ENCODE measurements at places on chromosomes 5 and 9.
A peak's percentile ranks its signal among the peaks of the same experiment; 100 is the strongest.

GRCh38 chr9:35832814-35833213 lies 3.8 kb downstream of the TMEM8B start:
- DNase-seq: no peak

DNA sequence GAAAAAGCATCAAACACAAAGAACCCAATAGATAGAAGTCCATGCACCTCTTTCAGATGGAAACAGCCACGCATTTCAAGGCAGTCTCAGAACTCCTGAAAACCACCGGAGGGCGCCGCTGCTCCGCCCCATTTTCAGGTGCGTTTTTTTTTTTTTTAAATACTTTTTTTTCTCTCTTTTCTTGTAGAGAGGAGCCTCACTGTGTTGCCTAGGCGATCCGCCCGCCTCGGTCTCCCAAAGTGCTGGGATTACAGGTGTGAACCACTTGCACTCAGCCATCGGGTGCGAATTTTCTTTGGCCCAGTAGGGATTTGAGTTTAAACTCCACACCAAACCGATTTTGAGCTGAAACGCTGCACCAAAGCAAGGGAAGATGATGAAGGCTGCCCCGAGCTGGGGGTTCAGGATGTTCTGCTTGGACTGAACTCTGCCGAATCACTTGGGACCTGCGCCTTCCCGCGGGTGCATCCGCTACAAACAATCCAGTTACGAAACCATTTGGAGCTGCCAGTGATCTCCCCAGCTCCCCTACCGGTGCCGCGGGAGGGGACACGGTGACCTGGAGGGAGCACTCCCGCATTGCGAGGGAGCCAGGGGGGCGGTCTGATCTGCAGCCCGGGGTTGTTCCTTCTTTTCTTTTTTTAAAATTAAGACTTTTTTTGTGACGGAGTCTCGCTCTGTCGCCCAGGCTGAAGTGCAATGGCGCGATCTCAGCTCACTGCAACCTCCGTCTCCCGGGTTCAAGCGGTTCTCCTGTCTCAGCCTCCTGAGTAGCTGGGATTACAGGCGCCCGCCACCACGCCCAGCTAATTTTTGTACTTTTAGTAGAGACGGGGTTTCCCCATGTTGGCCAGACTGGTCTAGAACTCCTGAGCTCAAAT lies 1.4 kb downstream of the PTGR1 start:
- no peak for DNase-seq

DNA sequence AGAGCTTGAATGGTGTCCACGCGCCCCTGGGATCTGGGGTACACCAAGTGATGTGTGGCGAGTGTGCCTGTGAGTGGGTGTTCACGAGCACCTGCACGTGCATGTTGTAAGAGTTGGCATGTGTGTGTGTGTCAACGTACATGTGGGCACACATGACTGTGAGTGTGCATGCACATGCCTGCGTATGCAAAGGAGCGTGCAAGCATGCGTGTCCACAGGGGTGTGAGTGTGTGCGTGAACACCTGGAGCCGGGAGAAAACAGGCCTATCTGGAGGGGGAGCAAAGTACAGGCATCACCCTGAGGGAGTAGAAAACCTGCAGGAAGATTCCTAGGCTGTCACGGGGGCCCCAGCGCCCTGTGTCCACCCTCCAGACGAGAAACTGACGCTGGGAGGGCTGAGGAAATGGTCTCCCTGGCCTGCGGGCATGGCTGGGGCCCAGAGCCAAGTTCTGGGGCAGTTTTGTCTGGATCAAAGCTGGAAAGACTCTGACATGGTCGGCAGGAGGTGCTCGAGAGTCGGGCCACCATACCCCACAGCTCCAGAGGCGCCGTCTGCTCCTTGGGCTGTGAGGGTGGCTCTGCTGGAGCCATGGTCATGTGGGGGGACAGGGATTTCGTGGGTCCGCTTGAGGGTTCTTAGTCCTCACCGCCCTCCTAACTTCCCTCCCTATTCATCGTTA lies 31.8 kb downstream of the PTGES start:
- no peak for DNase-seq

GRCh38 chr9:130426883-130427282 lies 17.9 kb upstream of the ASS1 start:
- no peak for DNase-seq

DNA sequence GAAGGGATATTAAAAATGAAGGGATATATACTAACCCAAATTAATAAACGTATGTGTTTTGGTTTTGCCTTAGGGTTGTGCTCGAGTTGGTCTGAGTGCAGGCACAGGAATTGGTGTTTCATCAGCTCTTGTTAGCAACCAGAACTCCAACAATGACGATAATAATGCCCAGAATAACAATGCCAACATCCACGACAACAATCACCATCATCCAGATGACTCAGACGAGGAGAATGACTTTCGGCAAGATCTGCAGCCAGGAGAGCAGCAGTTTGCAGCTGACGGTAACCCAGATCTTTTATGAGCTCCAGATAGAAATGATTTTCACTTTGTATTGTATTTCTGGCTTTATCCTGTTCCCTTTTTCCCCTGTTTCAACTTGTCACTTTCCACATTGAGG lies 33.2 kb downstream of the FBXO38 start:
- no peak for DNase-seq

- peak; percentile 88 for DNase-seq
Measured at GRCh38 chr5:72141440-72142355, 34.4 kb downstream of the MAP1B start.

GRCh38 chr5:149839761-149840160 lies 104.8 kb downstream of the PDE6A start:
- no peak for DNase-seq

DNA sequence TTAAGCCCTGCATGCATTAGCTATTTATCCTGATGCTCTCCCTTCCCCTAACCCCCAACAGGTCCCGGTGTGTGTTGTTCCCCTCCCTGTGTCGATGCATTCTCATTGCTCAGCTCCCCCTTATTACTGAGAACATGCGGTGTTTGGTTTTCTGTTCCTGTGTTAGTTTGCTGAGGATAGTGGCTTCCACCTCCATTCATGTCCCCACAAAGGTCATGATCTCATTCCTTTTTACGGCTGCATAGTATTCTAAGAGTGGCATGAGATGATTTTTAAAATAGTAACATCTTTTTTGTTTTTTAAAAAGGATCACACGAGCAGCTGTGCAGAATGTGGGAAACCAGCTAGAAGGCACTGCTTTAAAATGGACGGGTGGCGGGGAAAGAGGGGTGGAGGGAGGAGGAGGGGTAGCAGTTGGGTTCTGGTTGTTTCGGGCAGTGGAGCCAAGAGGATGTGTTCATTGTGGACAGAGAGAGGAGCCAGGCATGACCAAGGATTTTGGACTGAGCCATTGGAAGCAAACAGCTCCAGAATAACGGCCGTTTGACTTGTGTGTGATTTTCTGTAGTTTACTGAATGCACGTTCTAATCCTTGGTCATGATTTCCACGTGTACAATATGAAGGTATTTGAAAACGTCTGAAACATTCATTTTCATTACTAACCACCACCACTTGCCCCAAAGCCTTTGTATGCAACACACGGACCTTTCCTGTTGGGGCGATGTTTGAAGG lies 1.7 kb upstream of the TENT4A start:
- DNase-seq: no peak

- no peak for DNase-seq
Measured at GRCh38 chr9:33265211-33265865, 489 bp downstream of the CHMP5 start.

DNA sequence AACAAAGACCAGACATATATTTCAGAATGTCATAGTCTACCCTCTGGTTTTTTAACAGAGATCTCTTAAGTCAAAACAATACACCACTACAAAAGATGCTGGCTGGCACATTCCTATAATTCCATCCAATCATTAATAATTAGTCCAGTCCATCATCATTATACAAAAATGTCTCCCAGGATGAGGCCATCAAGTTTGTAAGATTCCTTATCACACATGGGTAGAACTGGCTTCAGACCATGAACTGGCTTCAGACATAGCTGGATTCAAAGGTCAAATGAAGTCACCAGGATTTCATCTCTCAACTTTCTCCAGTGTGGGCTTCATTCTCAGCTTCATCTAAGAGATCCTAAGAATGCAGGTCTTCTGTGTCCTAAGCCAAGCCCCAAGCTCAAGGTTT lies 147.1 kb downstream of the ENC1 start:
- peak; percentile 12 for DNase-seq

DNA sequence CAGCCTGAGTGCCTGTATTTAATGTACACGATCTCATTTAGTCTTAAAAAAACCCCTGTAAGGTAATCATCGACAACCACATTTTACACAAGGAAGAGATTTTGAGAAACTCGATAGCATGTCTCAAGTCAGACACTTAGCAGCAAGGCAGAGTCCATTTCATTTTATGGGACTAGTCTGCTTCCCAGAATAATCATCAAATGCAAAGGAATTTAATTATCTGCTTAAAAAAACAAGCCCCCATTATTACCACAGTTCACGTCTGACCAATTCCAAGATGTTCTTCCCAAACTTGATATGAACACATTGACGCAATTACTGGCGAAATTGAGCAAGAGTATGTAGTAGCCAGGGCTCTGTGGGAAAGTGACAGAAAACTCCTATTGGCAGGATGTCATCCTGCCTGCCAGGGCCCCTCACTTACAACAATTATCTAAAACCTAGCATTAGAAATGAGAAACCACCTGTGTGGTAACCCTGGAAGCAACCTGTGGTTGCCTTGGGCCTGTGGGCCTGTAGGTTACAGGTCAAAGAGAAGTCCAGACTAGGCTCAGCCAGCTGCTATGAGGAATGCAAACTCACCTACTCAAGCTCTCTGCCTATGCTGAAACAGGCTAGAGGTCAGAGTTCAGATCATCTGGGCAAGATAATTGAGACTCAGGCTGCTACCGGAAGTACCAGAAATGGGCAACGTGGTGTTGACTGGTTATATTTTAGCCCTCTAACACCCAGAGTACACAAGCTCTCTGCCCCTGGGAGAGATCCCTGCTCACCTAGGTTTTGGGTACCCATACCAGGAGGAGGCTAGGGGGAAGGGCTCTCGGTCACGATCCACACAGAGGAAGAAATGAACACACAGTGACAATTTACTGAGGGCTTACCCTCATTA lies 1.6 kb downstream of the B4GALT1 start:
- DNase-seq: no peak

DNA sequence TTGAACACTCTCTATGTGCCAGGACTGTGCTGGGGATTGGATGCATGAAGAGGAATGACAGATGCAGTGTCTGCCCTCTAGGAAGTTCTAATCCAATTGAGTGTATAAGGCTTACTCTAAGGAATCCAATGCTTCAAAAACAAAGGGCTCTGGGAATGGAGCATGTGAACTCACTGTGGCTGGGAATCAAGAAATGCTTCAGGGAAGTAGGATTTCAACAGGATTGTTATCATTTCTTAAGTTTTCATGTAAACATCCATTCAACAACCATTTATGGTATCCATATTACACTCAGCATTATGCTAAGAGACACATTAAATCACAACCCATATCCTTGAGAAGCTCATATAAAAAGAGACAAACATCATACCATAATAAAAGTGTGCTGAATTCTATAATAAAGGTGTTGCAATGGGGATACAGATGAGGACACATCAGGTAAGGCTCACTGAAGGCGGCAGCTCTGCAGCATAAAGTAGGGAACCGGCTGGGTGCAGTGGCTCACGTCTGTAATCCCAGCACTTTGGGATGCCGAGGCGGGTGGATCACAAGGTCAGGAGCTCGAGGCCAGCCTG lies 11.3 kb downstream of the SIL1 start:
- no peak for DNase-seq

GRCh38 chr5:90231688-90232087 lies 177.9 kb downstream of the CETN3 start:
- no peak for DNase-seq

- DNase-seq: no peak
Measured at GRCh38 chr9:1446671-1447070, 396.5 kb downstream of the DMRT2 start.

DNA sequence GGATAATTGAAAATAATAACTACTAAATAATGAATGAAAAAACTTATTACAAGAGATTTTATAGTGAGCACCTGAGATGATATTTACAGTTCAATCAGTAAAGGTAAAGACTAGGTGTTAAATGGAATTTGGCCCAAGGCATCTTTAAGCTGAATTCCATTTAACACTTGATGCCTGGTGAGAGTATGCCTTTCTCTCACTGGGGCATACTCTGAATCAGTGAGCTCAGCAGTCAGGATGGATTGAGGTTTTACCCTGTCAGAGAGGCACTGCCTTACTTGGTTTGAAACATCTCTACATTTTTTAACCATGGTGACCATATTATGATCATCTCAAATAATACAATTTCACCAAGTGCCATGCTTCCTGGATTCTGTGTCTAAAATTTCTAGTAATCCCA lies 1416.3 kb downstream of the MAT2B start:
- no peak for DNase-seq

GRCh38 chr9:133994353-133995011 lies 2.4 kb upstream of the VAV2 start:
- DNase-seq: no peak

DNA sequence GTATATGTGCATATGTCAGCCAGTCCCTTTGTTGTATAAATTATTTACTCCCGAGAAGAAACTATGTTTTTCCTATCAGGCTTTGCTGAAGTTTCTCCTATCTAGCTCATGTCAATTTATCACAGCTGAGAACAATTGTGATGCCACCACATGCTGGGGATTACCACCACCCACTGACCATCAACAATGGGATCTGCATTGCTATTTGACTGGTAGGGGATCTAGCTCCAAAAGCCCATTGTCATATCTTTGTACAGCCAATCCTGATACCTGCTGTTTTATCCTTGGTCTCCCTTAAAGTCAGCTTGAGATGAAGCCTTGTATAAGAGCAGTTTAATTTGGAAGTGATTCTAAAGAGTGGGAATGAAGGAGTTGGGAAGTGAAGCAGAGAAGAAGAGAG lies 53.9 kb upstream of the KCNN2 start:
- no peak for DNase-seq

DNA sequence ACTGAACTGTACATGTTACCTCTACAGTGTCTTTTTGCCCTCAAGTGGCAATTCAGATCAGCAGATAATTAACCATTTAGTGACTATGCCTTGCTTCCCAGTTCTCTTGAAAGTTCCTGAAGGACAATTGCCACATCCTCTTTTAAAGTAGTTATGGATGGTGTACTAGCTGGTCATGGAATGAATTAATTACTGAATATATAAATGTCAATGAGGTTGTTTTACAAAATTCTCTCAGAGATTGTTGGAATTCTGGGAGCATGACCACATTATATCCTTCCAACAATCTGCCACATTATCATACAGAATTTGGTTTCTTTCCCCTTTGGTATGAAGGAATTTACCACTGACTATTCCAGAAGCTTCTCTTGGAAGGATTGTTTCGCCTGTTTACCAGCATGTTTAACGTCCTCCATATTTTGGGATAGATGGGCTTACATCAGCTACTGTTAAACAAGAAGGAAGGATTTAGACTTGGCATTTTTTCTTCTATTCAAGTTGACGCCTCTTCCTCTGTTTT lies 176.4 kb downstream of the CD180 start:
- DNase-seq: no peak

DNA sequence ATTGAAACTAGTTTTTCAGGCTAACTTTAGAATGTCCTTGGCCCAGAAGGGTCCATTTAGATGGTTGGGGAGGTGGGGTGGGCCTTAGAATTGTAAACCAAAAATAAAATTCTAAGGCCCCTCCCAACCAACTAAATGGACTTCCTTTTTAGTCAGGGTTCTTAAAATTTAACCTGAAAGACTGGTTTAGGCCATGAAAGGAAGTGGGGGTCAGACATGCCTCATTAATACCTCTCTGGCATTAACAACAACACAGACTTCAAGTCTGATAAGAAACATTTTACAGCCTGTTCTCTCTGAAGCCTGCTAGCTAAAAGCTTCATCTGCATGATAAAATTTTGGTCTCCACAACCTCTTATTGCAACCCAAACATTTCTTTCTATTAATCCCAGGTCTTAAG lies 65.5 kb upstream of the TNC start:
- DNase-seq: no peak

GRCh38 chr5:82164977-82165713 lies 113.0 kb downstream of the RPS23 start:
- peak; percentile 79 for DNase-seq
